Smooth muscle cell of the brain vasculature (primary cell): ENCODE measurements at places on chromosomes 13 and 19.

DNA sequence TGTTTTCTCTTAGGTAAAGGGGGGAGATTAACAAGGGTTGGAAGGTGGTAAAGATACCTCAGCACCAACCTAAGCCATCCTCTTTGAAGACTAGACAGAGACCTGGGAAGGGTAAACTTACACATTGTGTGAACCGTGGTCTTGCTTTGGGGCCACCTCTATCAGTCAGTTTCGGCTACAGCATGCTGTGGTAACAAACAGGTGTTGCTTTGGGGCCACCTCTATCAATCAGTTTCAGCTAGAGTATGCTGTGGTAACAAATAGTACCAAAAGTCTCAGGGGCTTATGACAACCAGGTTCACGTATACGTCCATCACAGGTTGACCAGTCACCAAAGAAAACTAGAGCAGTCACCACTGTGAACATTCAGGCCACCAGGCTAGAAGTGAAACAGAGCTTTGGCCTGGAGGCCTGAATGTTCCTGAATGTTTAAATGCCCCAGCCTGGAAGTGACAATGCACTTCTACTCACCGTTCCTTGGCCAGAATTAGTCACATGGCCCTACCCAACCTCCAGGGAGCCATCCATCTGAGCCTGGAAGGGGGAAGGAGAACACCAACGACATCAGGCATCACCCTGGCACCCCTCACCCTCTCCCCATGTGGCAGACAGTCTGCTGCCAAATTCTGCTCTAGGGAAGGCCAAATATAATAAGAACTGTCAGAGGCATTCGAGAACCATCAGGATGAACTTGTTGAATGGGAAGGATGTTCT is 3.8 kb downstream of the FXYD7 start:
- no peak for DNase-seq

DNA sequence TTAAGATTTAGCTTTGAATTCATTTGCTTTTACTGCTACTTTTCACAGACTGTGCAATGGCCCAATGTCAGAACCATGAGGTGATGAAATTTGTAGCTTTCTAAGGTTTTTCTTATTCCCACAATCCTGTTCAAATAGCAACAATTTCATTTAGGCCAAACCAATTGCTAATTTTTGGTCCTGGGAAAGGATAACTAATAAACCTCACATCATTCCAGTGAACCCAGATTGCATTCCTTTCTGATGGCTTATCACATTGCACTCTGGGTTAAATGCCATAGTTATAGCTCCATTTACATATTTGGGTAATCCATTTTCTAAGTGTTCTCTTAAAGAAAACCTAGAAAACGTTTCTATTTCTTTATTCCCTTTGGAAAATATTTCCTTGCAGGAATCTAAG is 22.9 kb upstream of the POMP start:
- DNase-seq, result no peak

GRCh38 chr13:47499358-47500150 is 501.5 kb downstream of the SUCLA2 start:
- no peak for DNase-seq

DNA sequence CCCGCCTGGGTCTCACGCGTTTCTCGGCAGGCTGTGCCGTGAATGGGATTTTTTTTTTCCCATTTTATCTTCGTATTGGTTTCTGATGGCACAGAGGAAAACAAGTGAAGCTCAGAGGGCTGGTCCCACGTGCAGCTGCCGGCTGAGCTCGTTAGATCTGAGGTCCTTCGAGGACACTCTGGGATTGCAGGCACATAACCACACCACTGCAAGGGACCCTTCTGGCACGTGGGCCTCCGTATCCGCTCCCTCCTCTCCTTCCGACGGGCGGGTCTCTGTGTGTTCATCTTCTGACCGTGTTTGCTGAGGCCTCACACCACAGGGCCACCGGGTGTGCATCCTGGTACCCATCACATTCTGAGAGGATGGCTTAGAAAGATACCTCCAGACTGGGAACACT is 16.6 kb downstream of the CFD start:
- no peak for DNase-seq

DNA sequence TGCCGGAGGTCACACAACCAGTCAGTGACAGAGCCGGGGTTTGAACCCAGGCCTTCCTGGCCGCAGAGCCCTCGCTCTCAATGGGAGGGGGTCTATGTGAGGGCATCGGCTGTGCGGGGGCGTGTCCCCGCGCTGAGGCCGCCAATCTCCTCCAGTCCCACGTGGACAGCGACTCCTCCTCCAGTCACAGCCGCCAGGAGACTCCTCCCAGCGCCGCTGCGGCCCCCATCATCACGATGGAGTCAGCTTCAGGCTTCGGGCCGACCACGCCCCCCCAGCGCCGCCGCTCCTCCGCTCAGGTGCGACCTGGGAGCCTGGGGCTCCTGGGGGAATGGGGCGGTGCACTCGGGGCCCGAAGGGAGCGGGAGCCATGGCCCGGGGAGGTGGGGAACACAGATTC is 6.0 kb downstream of the SPRED3 start:
- DNase-seq, result no peak

DNA sequence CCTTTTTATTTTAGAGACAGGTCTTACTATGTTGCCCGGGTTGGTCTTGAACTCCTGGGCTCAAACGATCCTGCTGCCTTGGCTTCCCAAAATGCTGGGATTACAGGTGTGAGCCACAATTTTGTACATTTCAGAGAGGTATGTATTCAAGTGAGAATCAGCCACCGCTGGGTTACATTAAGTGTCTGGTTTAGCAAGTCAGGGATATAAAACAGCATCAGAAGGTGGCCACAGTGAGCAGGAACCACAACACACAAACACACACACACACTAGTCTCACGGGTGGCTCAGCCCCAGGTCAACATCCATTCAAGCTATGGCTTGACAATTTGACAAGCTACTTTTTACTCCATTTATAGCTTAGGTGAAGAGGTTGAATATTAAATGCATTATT is 20.2 kb downstream of the KLK5 start:
- DNase-seq, result no peak

DNA sequence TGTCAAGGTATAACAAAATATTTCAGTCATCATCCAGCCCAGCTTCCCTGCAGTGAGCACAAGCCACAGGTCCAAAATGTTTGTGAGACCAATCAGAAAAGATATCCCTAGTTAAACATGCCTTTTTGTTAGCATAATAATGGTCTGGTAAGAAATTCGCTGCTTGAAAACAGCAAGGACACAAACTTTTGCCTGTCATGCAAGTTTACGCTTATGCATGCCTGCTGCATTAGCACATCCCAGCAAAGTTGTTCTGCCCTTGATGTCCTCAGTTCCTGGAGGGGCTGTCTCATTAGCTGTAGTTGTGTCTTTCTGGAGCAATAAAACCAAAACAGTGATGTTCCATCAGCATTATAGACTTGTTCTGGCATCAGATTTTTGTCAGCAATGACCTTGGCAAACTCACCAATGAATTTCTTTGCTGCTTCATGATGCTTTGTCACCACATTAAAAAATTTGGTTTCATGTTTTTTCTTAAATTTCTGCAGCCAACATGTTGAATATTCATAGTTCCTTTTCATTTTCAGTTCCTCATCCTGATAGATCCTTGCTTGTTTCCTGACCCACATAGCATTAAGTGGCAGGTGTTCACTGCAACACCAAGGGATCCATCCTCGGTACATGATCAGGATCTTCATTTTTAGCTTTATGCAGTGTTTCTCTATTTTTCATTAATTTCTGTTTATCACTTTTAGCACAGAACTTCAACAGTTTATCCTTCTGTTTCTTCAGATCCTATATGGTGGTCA is 72.0 kb upstream of the GPR183 start:
- DNase-seq, result no peak
